Hepatocyte (in vitro differentiated cells): ENCODE measurements at places on chromosomes 5 and 9. TPM values are rescaled to one million over a fixed set of nuclear protein-coding genes. Genes with fewer than 3 reads are reported as not detected.
A peak's percentile ranks its signal among the peaks of the same experiment; 100 is the strongest.

DNA sequence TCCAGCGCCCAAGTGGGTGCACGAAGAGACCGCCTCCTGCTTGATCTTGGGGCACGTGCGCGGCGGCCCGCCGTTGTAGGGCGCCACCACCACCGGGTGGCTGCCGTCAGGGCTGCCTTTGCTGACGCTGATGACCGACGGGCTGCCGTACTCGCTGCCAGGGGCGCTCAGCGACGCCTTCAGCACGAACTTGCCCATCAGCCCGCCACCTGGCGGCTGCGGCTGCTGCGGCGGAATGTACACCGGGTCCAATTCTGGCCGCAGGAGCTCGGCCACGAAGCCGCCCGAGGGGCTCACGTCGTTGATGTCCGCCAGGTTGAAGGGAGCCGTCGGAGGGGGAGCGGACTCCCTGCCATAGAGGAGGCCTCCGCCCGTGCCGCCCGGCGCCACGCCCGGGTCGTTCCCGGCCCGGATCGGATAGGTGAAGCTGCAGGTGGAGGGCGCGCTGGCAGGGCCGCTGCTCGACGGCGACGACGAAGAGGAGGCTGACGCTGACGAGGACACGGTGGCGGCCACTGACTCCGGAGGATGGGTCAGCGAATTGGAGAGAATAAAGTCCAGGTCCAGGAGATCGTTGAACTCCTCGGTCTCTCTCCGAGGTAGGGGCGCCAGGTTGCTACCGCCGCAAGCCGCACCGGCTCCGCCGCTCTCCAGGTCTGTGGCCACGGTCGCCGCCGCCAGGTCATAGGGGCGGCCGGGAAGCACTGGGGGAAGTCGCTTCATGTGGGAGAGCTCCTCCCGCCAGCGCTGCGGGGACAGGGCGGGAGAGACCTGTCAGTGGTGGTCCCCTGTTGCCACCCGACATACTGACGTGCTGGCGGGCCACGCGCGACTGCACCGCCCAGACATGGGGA, 1.8 kb downstream of the KLF4 start:
- DNase-seq = peak; percentile 85

- DNase-seq = no peak
These were observed 198.8 kb downstream of the SEMA5A start for GRCh38 chr5:9347032-9347431.

DNA sequence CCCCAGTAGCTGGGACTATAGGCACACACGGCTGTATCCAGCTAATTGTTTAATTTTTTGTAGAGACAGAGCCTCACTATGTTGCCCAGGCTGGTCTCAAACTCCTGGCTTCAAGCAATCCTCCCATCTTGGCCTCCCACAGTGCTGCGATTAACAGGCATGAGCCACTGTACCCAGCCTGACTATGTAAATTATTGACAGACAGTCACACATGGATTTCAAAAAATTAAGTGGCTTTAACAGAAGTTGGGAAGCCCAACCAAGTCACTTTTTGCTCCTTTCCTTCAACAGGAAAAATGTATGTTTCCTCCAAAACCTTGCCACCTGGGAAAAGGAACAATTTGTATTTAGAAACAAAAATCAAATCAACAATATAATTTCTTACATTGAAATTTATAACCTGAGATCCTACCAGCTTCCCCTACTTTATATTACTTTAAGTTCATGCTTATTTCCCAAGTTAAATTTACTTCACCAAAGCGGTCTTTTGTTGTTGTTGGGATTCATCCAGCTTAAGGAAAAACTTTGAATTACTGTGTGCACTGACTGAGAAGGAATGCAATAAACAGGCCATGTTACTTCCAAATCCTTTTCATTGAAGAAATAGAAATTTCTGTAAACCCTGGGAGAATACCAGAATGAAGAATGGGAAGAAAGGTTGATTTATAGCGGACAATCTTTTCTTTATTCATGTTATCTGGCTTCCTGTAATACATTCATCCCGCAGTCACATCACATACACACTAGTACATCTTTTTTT, 8.6 kb downstream of the PCA3 start:
- no peak for DNase-seq

Gene LIFR
- 61.3 and 83.8 TPM in 2 replicates for total RNA-seq

GRCh38 chr5:180052211-180052818, 19.2 kb downstream of the RNF130 start:
- no peak for DNase-seq
